Stromal cell of bone marrow (primary cell): ENCODE measurements at places on chromosomes 5 and 9.

DNA sequence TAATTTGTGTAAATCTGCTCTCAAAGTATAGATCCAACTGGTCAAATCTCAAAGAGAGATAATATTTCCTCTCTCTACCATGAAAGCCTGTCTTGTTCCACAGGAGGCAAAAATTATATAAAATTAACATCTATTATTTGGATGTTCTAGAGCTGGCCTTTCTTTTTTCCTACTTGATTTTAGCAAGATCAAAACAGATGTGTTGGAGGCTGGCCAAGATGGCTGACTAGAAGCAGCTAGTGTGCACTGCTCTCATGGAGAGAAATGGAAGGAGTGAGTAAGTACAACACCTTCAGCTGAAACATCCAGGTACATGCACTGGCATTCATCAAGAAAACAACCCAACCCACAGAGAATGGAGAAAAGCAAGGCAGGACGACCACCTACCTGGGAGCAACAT is 298.6 kb upstream of the SLC24A2 start:
- no peak for DNase-seq

DNA sequence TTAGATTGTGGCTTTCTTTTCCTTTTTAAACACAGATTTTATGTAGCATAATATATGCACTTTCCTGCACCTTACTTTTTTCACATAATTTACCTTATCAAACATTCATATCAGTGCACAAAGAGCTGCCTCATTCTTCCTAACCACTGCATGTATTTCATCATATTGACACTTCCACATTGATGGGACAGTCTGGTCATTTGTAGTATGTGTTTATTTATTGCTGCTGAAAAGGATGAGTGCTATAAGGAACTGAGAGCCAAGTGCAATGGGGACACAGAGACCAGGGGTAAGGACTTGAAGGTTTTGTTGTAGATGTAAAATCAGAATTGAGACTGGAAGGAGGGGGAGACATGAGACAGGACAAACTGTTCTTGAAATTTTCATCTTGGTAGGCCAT is 193.8 kb downstream of the SMARCA2 start:
- DNase-seq, result no peak

DNA sequence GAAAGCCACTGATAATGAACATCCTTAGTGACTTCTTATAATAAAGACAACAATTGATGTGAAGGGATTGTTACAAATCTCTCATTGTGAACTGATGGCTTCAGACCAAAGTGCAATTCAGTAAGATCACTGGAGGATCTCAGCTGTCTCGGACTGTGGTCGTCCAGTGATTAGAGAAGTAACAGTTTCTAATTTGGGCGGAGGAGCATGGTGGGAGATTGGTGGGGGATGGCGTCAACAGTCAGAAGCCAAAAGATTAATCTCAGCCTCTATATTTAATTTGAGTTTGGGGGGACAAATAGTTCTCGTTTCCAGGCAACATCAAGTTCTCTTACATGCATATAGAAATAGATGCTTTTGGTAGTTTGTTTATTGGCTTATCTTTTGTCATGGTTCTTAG is 11.4 kb downstream of the GZMK start:
- DNase-seq, result no peak

DNA sequence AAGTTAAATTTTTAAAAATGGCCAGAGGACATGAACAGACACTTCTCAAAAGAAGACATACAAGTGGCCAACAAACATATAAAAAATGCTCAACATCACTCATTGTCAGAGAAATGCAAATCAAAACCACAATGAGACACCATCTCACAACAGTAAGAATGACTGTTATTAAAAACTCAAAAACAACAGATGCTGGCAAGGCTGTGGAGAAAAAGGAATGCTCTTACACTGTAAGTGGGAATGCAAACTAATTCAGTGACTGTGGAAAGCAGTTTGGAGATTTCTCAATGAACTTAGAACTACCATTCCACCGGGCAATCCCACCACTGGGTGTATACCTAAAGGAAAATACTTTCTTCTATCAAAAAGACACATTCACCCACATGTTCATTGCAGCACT is 168.5 kb upstream of the PIK3R1 start:
- peak; percentile 74 for DNase-seq

DNA sequence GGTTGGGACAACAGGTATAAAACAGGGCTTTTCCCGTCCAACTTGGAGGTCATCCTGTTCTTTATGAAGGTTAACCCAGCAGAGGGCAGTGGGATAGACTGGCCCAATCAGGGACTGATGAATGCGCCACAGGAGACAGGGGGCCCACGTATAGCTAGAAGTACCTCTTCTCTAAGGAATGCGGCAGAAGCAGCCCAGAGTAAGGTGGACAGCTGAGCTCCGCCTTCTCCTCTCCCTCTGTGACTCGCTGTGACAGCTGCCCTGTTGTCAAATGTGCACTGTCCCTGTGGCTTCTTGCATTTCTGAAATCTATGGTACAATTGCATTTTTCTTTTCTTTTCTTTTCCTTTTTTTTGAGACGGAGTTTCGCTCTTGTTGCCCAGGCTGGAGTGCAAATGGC is 306.6 kb downstream of the FBXL7 start:
- DNase-seq, result no peak

DNA sequence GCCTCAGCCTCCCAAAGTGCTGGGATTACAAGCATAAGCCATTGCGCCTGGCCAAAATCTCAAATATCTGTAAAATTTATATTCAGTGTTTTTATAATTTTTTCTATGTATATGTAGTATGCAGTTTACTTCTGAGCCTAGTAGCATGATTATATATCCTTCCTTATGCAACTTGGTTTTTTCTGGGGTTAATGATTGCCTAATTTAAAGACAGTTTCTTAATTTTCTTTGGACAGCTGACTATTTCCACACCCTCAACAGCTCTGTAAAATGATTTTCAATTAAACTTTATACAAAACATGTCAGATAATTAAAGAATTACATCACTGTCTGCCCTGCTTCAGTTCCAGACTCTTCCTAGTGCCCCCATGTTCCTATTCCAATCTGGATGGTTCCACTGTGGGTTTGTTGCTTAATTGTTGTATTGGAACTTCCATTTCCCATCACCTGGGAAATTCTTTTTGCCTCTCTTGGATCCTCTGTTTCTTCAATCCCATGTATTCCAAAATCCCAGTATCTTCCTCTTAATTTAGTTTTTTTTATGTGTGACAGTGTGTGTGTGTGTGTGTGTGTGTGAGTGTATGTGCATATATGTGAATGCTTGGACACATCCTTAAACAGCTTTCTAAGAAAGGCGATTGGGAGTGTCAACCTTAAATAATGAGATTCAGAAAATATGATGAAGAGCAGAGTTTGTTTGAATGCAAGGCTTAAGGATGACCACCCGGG is 53.2 kb downstream of the C5orf22 start:
- no peak for DNase-seq

DNA sequence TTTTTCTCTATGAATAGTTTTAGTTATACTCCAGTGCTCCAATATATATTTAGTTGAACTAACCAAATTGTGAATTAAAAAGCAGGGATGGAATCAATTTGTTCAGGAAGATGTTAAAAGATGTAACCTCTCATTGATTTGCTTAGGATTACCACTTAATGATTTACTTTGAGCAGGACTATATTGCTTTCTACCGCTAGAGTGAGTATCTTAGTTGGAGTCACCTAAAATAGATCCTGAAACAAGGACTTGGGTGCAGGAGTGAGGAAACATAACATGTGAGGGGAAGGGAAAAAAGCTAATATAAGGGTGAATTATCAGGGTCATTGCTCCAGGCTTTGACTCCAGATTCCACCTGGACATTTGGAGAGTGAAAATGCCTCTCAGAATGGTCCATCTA is 2277.4 kb upstream of the C9orf72 start:
- no peak for DNase-seq

DNA sequence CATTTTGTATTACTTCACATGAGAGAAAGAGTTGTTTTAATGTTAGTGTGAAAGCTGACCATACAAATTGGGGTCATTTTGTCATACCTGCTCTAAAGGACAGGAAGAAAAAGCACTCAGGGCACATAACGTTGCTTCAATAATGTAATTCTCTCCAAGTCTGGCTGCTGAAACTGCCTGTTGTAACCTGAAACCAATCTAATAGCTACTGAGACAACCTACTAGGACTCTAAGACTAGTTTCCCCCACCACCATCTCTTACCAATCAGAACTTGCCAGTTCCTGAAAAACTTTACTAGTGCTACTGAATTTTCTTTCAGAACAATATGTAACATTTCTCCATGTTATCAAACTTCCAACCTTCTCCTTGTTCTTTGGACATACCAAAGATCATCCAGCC is 374.7 kb downstream of the PTPRD start:
- DNase-seq, result no peak

DNA sequence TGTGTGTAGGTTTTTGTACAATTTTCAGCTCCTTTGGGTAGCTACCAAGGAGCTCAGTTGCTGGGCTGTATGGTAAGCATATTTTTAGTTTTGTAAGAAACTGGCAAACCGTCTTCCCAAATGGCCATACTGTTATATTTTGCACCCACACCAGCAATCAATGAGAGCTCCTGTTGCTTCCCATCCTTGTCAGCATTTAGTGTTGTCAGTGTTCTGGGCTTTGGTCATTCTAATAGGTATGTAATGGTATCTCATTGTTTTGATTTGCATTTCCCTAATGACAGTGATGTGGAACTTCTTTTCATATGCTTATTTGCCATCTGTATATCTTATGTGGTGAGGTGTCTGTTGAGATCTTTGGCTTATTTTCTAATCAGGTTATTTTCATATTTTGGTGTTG is 320.1 kb downstream of the MLLT3 start:
- DNase-seq, result no peak

DNA sequence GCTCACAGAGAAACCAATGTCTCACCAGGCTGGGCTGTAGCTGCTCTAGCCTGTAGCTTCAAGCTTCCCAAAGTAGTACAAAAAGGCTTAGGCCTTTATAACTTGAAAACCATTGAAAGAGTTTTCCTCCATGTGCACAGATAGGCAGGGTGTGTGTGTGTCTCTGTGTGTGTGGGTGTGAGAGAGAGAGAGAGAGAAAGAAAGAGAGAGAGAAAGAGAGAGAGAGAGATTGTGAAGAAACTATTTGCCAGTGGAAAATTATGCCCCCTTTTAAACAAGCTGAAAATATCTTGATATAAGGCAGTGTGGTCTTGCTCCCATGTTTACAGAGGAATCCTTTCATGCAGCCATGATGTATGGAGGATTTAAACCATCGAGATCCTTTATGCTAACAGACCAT is 17.9 kb upstream of the GDNF start:
- DNase-seq, result no peak

DNA sequence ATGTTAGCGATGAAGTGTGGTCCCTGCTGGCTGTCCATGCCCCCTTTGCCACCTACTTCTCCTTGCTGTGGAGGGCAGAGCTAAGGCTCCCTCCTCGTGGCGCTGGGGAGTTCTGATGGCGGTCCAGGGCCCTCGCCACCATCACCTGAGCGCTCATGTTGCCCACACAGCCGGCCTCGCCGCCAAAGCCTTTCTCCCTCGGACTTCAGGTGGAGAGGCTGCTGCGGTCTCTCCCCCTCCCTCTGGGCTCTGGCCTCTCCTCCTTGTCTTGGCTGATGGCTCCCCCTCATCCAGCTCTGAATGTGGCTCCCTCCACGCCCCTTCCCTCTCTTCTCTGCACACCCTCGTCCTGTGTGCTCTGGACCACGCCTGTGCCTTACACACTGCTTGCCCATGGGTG is 14.5 kb upstream of the LPCAT1 start:
- no peak for DNase-seq

DNA sequence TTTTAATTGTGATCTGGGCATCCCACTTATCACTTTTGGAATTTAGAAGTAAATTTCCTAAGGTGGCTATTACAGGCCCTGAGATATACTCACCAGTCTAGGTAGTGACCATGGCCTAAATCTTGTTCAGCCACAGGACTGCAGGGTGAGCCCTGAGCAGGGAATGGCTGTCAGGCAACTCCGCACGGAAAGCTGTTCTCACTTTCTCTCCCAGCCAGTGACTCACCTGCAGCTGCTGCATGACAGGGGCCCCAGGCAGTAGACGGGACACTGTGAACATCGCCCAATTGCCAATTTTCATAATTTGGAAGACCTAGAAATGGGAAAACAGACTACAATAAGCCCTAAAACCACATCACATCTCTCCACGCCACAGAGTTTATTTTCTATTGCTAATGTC is 69.6 kb upstream of the TAF1L start:
- DNase-seq, result peak; percentile 11

GRCh38 chr9:83665580-83666200 is 42.1 kb downstream of the UBQLN1 start:
- DNase-seq, result no peak
